ENCODE measurements at places on chromosomes 13 and 19. TPM values are rescaled to one million over a fixed set of nuclear protein-coding genes. Genes with fewer than 3 reads are reported as not detected.

S1PR2 gene
- 1.1 TPM for total RNA-seq

AP1M2 gene
- 40.1 TPM for total RNA-seq

KLK6 gene
- 0.28 TPM for total RNA-seq

KLK14 gene
- total RNA-seq, result 0.71 TPM

FAAP24 gene
- 13.3 TPM for total RNA-seq

DDA1 gene
- total RNA-seq, result 61.7 TPM

ZNF699 gene
- 1.3 TPM for total RNA-seq

PCDH20 gene
- total RNA-seq, result not detected

ZNF224 gene
- total RNA-seq, result 10.1 TPM

CERS1 gene
- total RNA-seq, result 5.5 TPM

DENND1C gene
- 0.11 TPM for total RNA-seq

OVOL3 gene
- total RNA-seq, result 0.36 TPM

PCP2 gene
- total RNA-seq, result not detected

GPC6 gene
- 5.4 TPM for total RNA-seq

APOC1 gene
- 124 TPM for total RNA-seq

ERCC1 gene
- total RNA-seq, result 178 TPM

PSG7 gene
- total RNA-seq, result 0.07 TPM

SETDB2 gene
- total RNA-seq, result 1.3 TPM

RASAL3 gene
- not detected for total RNA-seq

ZNF442 gene
- total RNA-seq, result not detected

PGLYRP2 gene
- total RNA-seq, result not detected

SELENOV gene
- total RNA-seq, result not detected

LIM2 gene
- not detected for total RNA-seq

F10 gene
- total RNA-seq, result not detected

GJB2 gene
- 0.91 TPM for total RNA-seq

C19orf85 gene
- total RNA-seq, result not detected

CDX2 gene
- 1.2 TPM for total RNA-seq

CDADC1 gene
- total RNA-seq, result 10.1 TPM

KIR3DL2 gene
- total RNA-seq, result not detected

Measured in A549 treated with GW870086 at 1 μM for 4 hours (cell line).